ENCODE measurements at places on chromosomes 3 and 15.
A peak's percentile ranks its signal among the peaks of the same experiment; 100 is the strongest.

- peak; percentile 54 for DNase-seq
Observed at GRCh38 chr3:114498539-114499370, 204.9 kb downstream of the TIGIT start.

GRCh38 chr15:101272584-101272983, 4.7 kb downstream of the SELENOS start:
- no peak for DNase-seq

DNA sequence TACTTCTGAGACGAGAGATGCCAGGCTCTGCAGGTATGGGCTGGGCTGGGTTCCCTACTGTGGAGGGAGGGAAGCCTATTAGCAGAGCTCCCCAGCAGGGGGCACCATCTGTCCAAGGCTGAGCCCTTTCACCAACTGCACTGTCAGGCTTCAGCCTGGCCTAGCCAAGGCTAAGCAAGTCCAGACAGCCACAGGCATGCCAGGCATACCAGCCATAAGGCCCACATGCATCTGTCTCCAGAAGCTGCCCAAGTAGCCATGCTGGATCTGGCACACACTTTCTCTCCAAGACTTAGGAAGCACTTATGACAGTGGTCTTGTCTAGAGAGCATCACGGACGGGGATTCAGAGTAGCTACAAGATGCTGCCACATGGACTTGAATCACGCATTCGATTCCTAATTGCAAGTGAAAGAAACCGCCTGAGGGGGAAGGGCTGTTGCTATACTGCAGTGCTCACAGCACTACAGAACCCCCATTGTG, 28.3 kb downstream of the RUVBL1 start:
- DNase-seq: peak; percentile 93

DNA sequence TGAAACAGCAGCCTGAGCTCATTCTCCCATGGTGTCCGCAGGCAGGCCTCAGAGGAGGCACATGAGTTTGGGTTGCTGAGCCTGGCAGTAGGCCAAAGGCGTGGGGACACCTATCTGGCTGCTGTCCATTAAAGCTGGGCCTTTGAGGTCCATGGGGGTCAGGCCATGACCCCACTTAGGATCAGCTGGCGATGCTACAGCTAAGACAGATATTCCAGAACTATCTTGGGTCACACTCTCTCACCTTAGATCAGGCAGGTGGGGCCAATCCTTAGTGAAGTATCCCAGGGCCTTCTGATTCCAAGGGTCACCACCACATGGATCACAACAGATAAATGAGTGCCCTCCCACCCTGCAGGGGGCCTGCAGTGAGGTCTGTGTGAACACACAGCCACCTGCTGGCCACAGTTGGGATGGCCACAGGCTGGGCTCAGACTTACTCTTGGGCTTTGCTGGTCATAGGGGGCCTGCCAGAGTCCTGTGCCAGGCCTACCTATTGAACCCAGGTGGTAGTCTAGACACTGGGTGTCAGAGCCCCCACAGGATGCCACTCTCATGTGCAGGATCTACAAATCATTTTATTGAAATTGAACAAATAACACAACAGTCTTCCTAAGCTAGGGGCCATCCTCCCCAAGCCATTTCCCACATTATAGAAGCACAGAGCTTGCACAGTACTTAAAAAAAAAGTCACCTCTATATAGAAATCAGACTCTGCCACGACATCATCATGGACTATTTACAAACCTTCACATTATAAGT, 2.0 kb upstream of the HYAL2 start:
- DNase-seq: peak; percentile 78

GRCh38 chr3:183697123-183697609, 431 bp upstream of the YEATS2 start:
- DNase-seq: no peak

- no peak for DNase-seq
Observed at GRCh38 chr3:100531093-100531492, 38.7 kb downstream of the TMEM45A start.

- no peak for DNase-seq
Observed at GRCh38 chr3:41464401-41464800, 265.1 kb downstream of the CTNNB1 start.

- DNase-seq: no peak
Observed at GRCh38 chr3:52874160-52874701, 23.1 kb downstream of the STIMATE start.

DNA sequence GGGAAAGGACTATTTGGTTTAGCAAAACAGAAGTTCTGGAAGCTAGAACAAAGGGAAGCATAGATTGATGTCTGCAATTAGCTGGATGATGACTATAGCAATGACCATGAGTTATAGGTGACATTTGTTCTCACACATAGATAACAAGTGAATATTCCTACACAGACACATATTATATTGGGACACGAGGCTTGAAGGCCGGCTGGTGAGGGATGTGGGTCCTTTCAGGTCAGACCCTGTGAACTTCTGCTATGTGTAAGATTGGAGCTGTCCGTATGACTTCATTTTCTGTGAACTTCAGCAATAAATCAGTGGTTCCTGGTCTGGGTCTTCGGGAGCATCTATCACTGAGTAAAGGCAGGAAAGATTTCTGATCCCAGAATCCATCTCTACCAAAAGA, 253.6 kb upstream of the CFAP20DC start:
- no peak for DNase-seq

- no peak for DNase-seq
Observed at GRCh38 chr3:73511571-73512525, 112.9 kb downstream of the PDZRN3 start.

DNA sequence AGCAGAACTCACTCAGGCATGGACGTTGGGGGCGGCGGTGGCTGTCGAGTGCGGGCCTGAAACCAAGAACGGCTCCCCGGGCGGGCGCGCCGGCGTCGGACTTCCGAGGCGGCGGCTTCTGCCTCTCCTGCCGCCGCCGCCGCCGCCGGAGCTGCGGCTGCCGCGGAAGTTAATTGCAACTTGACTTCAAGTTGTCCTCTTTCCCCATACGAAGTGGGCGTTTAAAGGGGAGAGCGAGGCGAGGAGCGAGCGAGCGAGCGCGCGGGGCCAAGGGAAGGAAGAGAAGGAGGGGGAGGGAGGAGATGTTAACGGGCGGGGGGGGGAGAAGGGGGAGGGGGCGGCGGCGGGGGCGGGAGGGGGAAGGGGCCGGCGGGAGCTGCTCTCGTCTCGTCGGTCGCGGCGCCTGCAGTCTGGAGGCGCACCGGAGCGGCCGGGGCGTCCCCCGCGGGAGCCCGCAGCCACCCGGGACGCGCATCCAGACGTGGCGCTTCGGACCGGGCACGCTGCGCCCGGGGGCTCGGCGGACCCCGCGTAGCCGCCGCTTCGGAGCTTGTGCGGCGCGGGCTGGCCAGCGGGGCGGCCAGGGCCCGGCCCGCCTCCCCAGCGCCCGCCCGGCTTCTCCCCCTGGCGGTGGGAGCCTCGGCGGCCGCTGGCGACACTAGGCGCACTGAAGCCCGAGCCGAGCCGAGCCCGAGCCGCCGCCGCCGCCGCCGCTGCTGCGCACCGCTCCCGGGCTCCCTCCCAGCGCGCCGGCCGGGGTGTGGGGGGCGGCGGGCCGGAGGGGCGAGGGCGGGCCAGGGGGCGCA, 19.7 kb upstream of the SATB1 start:
- DNase-seq: peak; percentile 95

- DNase-seq: peak; percentile 69
Observed at GRCh38 chr3:127702151-127702578, 29.4 kb downstream of the ABTB1 start.

GRCh38 chr3:58647381-58648141, 19.0 kb downstream of the FAM3D start:
- no peak for DNase-seq

DNA sequence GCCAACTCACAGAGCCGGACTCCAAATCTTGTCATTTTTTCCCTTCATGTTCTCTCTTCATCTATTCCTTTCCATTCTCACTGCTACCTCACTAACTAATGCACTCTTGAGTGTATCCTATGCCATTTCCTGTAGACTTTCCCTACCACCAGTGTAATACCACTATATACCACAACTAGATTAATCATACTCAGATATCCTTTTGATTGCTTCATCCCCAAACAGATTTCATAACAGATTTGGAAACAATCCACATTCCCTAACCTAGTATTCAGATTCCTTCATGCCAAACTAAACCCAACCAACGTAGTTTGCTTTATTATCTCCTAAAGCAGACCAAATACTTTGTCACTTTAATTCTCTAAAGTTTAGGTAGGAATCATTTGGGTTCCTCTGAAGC, 2.6 kb upstream of the PLOD2 start:
- DNase-seq: peak; percentile 57

- no peak for DNase-seq
Observed at GRCh38 chr3:72996121-72996472, 514 bp upstream of the PPP4R2 start.

GRCh38 chr15:56327721-56328502, 37.3 kb upstream of the TEX9 start:
- no peak for DNase-seq

DNA sequence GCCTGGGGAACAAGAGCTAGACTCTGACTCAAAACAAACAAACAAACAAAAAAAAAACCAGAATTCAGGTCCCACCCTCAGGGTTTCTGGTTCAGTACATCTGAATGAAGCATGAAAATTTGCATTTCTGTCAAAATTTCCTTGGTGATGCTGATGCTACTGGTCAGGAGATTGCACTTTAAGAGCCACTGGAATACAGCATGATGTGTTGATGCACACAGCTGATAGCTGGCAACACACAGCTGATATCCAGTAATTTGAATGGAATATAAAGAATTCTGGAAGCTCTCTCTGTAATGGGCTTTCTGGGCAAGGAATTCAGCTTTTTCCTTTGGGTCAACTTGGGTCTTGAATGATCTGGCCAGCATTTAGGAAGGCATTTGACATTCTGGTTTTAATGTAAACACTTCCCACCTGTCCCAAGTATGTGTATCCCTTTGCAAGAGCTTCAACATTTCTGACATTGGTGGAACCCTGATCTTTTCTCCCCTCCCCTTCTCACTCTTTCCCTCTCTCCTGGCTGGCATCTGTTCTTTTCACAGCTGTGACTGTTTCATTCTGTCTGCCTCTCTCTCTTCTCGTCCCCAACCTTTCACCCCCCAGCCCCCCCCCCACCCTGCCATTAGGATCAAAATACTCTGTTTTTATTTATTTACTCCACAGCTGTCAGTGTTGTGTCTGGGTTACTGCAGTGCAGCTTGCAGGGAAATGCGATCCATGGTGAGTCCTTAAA, 189.5 kb downstream of the TPRG1 start:
- no peak for DNase-seq

GRCh38 chr3:53142986-53143385, 12.8 kb upstream of the RFT1 start:
- DNase-seq: no peak

- DNase-seq: peak; percentile 37
Observed at GRCh38 chr3:62134061-62134496, 239.3 kb downstream of the FEZF2 start.

GRCh38 chr3:181727341-181728032, 15.8 kb downstream of the SOX2 start:
- DNase-seq: no peak

- no peak for DNase-seq
Observed at GRCh38 chr15:33724321-33725036, 243.8 kb upstream of the CHRM5 start.

DNA sequence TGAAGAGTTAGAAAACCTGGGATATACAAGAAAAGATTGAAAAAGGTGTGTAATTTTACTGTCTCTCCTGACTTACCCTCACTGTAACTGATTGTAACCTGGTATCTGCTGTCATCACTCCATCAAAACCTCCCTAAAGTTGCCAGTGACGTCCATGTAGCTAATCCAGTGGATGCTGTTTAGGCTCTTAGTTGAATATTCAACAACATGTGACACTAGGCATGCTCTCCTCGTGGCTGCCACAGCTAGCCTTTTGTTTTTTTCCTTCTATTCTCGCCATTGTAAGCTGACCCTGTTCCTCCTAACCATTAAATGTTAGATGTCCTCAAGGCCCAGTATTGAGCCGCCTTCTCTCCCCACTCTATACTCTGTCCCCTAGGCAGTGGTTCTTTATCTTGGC, 41.6 kb downstream of the GADL1 start:
- no peak for DNase-seq
